CD4-positive, alpha-beta T cell treated with Interleukin-15 for 4 hours (primary cell): ENCODE measurements at places on chromosomes 1 and 21.

- peak; percentile 32 for DNase-seq
These were observed 9.8 kb downstream of the THAP3 start for GRCh38 chr1:6634371-6635052.

GRCh38 chr1:168643152-168643551 lies 66.7 kb downstream of the XCL1 start:
- no peak for DNase-seq

GRCh38 chr1:239349699-239350098 lies 36.7 kb upstream of the CHRM3 start:
- DNase-seq, result no peak

DNA sequence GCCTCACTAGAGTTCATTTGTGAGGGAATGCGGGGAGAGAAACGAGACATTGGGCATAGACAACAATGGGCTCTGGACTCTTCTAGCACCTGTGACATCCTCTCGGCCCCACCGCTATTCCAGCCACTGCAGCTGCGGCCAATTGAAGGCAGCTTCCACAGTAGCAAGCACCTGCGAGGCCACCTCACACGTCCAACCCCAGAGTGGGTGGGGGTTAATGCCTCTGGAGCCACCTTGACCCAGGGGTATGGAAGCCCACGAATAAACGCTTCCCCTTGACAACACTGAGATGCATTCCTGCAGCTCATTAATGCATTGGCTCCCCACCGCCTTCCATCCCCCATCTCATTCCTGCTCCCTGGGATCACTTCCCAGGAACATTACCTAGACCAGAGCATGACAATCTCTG lies 104.4 kb downstream of the GLIS1 start:
- DNase-seq, result no peak

DNA sequence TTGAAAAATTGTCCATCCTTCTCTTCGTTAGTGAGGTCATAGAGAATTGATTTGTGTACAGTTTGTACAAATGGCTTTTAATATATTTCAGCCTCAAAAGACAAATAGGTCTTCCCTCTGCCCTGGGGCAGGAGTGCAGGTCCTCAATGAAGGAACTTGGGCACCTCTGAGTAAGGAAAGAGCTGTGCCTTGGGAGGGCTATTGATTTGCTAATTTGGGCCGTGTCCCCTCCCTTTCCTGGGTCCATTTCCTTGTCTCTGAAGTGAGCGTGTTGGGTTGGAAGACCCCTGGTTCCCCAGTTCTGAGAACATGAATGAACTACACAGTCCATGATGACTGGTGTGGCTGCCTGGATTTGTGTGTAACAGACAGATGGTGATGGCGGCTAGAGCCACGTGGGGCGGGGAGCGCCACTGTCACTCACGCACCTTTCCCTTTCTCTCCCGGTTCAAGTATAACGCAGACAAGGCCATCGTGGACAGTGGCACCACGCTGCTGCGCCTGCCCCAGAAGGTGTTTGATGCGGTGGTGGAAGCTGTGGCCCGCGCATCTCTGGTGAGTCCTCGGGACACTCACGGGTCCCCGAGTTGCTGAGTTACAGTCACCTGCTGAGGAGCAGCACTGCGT lies 71.0 kb upstream of the FAM3B start:
- DNase-seq, result no peak

DNA sequence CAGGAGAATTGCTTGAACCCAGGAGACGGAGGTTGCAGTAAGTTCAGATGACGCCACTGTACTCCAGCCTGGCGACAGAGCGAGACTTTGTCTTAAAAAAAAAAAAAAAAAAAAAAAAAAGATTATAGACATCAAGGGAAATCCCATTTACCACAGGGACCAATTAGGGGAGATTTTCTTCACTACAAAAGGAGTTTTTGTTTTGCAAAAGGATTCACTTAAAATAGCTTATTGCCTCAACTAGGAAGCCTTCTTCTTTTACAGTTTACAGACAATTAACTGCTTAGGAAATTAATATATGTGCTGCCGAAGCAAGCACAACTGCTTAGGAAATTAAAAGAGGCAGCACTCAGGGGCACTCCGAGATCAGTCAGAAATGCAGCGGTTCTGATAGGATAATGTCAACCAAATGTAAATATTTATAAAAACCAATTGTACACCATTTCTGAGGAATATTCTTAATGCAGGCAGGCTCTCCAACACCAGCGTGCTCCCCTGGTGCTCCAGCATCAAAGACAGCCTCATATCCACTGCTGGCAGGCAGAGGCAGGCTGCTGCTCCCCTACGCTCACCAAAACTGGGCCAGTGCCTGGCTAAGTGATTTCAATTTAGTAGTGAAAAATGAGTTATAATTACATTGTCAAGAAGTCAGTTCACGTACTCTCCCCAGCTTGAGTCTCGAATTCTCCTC lies 107.9 kb upstream of the RAB4A start:
- DNase-seq, result no peak

GRCh38 chr1:9992910-9993309 lies 4.1 kb upstream of the RBP7 start:
- DNase-seq, result no peak

GRCh38 chr1:231694465-231695077 lies 68.0 kb downstream of the DISC1 start:
- no peak for DNase-seq

- no peak for DNase-seq
These were observed 15.5 kb upstream of the CITED4 start for GRCh38 chr1:40877698-40878097.

DNA sequence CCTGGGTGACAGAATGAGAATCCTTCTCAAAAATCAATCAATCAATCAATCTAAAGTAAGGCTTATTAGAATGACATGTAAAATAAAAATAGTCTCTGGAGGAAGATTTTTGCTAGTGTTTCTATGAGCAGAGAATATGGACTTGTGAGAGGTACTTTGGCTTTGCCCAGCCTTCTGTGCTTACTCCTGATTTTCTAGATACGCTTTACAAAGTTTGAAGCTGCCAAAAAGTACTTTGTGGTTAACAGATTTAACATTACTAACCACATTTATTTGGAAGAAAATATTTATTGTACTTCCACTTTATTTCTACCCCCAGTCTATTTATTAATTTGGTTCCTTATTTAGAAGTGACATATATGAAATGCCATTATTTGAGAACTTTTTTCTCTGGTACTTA lies 41.0 kb downstream of the CEP350 start:
- no peak for DNase-seq

DNA sequence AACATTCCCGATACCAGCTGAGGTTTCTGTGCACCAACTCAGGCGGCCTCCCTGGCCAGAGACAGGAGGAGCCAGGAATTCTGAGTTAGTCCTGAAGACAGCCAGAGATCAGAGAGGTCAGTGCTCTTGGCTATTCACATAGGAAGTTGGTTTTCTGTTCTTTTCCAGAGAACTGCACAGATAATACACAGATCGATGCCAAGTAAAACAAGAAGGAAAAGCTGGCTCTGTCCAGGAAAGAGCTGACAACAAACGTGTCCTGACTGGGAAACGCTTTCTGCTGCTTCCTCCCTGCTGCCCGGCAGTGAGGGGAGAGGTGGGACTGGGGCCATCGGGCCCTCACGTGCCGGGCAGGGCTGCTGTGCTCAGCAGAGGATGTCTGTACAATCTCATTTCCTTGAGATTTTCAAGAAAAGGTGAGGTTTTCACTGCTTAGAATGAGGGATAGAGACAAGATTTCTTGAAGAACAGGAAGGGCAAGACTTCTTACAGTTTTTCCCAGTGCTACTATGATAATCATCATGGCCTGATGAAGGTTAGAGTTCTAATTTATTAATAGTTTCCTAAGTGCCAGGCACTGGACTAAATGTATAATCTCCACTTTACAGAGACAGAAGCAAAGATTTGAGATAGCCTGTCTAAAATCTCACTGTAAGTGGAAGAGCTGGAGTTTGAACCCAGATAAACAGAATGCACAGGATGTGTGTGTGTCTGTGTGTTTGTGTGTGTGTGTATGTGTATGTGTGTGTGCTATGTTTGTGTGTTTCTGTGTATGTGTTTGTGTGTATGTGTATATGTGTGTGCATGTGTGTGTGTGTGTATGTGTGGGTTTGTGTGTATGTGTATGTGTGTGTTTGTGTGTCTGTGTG lies 211.0 kb upstream of the RAB4A start:
- DNase-seq, result no peak

GRCh38 chr1:49199564-49199963 lies 422.9 kb upstream of the BEND5 start:
- no peak for DNase-seq

DNA sequence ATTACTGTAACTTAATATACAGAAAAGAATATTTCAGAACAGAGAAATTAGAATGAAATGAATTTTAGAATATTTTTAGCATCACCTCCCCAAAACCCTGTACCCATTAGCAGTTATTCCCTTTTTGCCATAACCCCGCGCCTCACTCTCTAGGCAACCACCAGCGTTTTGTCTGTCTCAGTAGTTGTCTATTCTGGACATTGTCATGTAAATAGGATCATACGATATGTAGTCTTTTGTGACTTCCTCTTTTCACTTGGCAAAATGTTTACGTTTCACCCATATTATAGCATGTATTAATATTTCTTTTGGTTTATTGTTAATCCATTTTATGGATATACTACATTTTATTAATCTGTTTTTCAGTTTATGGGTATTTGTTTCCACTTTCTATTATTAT lies 24.9 kb downstream of the SOAT1 start:
- no peak for DNase-seq

DNA sequence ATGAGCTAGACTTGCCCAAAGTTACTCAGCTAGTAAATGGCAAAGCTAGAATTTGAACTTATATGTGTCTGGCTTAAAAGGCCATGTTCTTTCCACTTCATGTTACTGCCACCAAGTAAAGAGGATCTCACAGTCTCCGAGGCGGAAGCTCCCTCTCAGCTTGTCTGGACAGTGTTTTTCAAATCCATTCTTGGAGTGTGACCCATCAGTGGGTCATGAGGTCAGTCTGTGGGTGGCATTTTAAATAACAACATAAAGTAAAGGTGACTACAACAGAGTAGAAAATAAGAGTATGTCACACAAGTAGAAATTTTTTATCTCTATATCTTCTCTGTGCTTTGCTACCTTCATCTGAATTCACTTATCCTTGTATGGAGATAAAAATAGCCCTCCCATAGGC lies 3.2 kb upstream of the HMGB4 start:
- no peak for DNase-seq

- no peak for DNase-seq
These were observed 147.5 kb downstream of the CYYR1 start for GRCh38 chr21:26425576-26425975.

GRCh38 chr1:229191066-229191674 lies 79.7 kb upstream of the RAB4A start:
- no peak for DNase-seq

GRCh38 chr1:55143684-55144083 lies 71.5 kb downstream of the USP24 start:
- DNase-seq, result no peak

- DNase-seq, result no peak
These were observed 43.4 kb downstream of the HSD3B1 start for GRCh38 chr1:119550381-119550780.

- DNase-seq, result no peak
These were observed 124.9 kb downstream of the KCNK1 start for GRCh38 chr1:233738850-233739249.

DNA sequence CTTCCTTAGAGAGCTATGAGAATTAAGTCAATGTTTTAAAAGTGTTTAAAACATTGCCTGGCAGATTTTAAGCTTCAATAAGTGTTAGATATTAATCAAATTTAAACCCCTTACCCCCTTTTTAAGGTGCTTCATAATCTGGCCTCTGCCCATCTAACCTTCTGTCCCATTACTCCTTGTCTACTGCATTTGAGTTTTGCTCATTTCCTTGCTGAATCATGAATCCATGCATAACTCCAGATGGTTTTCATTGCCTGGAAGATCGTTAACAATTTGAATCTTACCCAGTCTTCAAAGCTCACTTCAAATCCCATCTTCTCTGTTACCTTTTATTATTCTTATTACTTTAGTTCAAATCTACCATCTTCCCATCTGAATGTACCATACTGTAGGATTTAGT lies 4.6 kb downstream of the HJV start:
- DNase-seq, result no peak

DNA sequence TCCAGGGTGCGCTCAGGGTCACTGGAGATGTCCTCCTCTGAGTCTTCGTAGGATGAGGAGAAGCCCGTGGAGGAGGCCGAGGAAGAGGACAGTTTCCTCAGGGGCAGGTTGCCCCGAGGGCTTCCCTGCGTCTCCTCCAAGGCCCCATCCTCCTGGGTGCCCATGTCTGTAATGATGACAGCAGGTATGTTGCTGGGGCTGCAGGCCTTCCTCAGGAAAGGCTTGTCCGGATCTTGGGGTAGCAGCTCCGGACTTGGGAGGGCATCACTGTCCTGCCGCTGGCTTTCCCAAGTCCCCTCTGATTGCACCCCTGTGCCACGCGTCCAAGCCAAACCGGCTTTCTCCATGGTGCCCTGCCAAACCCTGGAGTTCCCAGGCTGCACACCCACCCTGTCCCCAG lies 3.5 kb downstream of the ITPKB start:
- no peak for DNase-seq

- DNase-seq, result no peak
These were observed 152.0 kb upstream of the GRIK3 start for GRCh38 chr1:37186246-37186756.

DNA sequence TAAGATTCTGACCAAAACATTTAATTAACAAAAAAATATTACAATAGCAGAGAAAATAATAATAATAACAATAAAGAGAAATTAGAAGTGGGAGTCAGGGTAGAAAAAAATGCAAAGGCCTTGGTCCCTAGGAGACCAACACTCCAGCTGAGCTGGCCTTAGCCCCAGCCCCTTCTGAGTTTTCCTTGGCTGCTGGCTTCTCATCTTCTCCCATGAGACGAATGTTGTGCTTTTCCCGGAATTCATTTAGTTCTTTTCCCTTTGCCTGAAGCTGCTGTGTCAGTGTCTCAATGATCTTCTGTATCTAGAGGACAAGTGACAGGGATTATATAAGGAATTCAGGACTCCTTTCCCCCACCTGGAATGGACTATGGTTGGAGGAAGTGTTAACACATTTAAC lies 2.4 kb downstream of the KLHDC9 start:
- DNase-seq, result no peak

GRCh38 chr21:17789656-17790055 lies 29.5 kb downstream of the C21orf91 start:
- peak; percentile 58 for DNase-seq

- no peak for DNase-seq
These were observed 47.5 kb downstream of the MRPS6 start for GRCh38 chr21:34120867-34121266.

GRCh38 chr1:1237874-1238701 lies 6.1 kb downstream of the B3GALT6 start:
- no peak for DNase-seq

GRCh38 chr1:67754526-67754920 lies 69.5 kb downstream of the GADD45A start:
- DNase-seq, result no peak

- DNase-seq, result no peak
These were observed 98.1 kb downstream of the KCTD3 start for GRCh38 chr1:215665215-215665614.

DNA sequence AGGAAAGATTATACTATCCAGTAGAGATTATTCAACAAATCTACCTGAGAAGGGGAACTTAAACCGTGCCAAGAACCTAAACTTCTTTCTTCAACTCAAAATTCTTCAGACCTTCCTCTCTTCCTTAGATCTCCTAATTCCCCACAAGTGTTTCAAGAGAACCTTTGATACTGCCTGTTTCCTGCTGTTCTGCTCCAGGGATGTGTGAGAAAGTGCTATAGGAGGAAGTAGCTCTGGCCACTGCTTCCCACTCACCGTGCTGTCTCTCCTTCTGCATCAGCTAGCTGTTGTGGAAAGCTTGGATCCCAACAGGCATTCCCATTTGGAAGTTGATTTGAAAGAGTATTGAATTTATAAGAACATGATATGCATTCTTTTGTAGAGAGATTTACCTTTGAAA lies 4.5 kb upstream of the NOS1AP start:
- DNase-seq, result no peak
